Left ventricle myocardium inferior (tissue), 1 donor: ENCODE measurements at places on chromosomes 11 and 22. TPM values are rescaled to one million over a fixed set of nuclear protein-coding genes. Genes with fewer than 3 reads are reported as not detected.

DNA sequence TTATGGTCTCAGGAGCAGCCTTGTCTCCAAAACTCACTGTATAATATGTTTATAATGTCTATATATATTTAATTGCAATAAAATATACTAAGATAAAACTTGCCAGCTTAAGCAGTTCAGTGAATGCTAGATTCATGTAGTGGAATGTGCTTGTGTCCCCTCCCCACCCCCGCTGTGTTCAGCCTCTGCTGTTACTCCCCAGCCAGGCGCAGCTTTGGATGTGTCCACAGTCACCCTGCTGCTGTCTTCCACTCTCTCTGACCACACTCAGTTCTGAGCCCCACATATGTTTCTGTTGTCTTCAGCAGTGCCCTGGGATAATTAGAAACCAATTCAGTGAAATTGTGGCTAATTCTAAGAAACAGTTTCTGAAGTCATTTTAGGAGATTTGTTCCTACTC lies 52.2 kb downstream of the PPFIA1 start:
- H3K36me3 ChIP-seq = peaks cover 45% of the 10 kb centered on the region
- no peaks in the 10 kb centered on the region for H3K27me3 ChIP-seq
- H3K4me3 ChIP-seq = no peak overlapping the region
- H3K4me1 ChIP-seq = peaks cover 62% of the 10 kb centered on the region
- no peak for DNase-seq

GRCh38 chr11:123303924-123304323 lies 108.9 kb upstream of the CLMP start:
- H3K27ac ChIP-seq = no peak overlapping the region
- no peak overlapping the region for H3K4me3 ChIP-seq
- no peak for DNase-seq
- peaks cover 66% of the 10 kb centered on the region for H3K4me1 ChIP-seq

DNA sequence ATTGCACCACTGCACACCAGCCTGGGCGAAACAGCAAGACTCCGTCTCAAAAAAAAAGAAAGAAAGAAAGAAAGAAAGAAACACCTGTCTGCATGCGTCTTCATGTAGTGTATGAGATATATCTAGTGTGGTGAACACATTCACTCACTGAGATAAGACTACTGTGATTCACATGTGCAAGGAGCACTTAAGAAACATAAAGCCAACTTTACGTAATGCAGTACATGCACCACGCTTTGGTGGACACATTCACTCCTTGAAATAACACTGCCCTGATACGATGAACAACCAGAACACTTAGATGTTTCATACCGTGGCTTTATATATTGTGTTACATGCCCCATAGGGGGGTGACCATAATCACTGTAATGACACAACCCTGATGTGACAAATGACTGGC lies 96.0 kb downstream of the MICAL3 start:
- H3K4me3 ChIP-seq = no peak overlapping the region
- no peaks in the 10 kb centered on the region for H3K27me3 ChIP-seq
- no peaks in the 10 kb centered on the region for H3K36me3 ChIP-seq
- peaks cover 76% of the 10 kb centered on the region for H3K4me1 ChIP-seq
- no peak overlapping the region for H3K27ac ChIP-seq

- peaks cover 12% of the 10 kb centered on the region for H3K4me1 ChIP-seq
- no peak for DNase-seq
- H3K4me3 ChIP-seq = no peak overlapping the region
- no peaks in the 10 kb centered on the region for H3K36me3 ChIP-seq
- no peak overlapping the region for H3K27ac ChIP-seq
- H3K27me3 ChIP-seq = no peaks in the 10 kb centered on the region
Observed at GRCh38 chr11:17979770-17980371, 33.0 kb downstream of the SERGEF start.

- H3K36me3 ChIP-seq = peaks cover 19% of the 10 kb centered on the region
- DNase-seq = no peak
- peaks cover 54% of the 10 kb centered on the region for H3K4me1 ChIP-seq
- no peaks in the 10 kb centered on the region for H3K27me3 ChIP-seq
Observed at GRCh38 chr11:12900496-12900895, 108.6 kb upstream of the RASSF10 start.

GRCh38 chr11:125157118-125157733 lies 7.3 kb upstream of the PKNOX2 start:
- peaks cover 40% of the 10 kb centered on the region for H3K27me3 ChIP-seq
- H3K4me1 ChIP-seq = no peaks in the 10 kb centered on the region
- H3K27ac ChIP-seq = no peak overlapping the region
- no peaks in the 10 kb centered on the region for H3K36me3 ChIP-seq

DNA sequence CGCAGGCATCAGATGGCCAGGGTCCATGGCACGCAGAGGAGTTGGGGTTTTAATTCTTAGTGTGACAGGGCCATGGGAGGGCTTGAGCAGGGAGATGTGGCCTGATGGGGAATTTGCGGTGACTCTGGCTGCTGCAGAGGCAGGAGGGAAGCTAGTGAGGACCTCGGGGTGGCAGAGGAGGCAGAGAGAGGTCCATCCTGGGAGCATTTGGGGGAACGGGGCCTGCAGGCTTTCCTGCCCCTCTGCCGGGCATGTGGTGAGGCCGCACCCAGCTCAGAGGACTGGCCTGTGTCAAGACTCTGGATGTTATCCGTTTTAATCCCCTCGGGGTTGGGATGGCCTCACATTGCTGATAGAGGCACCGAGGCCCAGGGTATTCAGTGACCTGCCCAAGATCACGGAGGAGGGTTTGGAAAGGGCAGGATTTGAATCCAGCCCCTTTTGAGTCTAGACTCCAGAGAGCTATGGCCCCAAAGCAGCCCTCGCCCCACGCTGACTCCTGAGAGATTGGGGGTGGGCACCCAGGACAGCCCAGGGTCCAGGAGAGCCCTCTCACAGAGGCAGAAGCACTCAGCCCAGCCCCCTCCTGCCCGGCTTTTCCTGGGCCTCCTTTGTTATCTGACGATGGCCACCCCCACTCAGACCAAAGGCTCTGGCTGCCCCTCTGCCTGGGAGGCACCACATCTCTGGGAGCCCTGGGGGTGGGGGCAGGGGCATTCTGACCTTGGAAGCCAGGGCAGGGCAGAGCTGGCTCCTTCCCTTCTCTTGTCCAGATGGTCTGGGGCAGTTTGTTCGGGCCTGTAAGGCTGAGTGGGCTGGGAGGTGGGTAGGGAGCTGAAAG lies 13.9 kb downstream of the MGAT3 start:
- H3K4me3 ChIP-seq = no peak overlapping the region
- H3K27ac ChIP-seq = peak overlapping the region; percentile 89
- H3K27me3 ChIP-seq = peaks cover 11% of the 10 kb centered on the region
- H3K36me3 ChIP-seq = no peaks in the 10 kb centered on the region
- no peak for DNase-seq

GRCh38 chr11:9266132-9266736 lies 1.1 kb upstream of the DENND5A start:
- no peaks in the 10 kb centered on the region for H3K27me3 ChIP-seq
- peaks cover 51% of the 10 kb centered on the region for H3K4me1 ChIP-seq
- H3K36me3 ChIP-seq = no peaks in the 10 kb centered on the region
- peak overlapping the region; percentile 99 for H3K27ac ChIP-seq
- DNase-seq = no peak
- H3K4me3 ChIP-seq = peak overlapping the region; percentile 99

DNA sequence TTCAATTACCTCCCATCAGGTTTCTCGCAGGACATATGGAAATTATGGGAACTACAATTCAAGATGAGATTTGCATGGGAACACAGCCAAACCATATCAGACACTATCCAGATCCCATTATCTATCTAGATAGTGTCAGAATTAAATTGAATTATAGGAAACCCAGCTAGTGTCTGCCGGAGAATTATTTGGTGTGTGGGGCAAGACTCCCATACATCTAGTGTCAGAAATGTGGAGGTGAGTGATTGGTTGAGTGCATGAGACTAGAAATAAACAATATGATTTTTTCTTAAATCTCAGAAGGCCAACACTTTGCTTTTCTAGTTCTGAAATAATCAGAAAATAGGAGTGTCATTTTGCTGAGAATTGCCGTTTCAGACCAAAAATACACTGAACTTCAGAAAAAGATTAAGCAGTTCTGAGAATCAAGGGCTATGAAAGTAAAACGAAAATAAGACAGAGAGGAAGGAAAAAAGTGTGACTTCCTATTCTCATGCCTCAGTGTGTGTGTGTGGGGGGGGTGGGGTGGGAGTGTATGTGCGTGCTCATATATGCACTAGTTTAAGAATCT lies 21.3 kb downstream of the CASP12 start:
- no peak overlapping the region for H3K4me3 ChIP-seq
- H3K27me3 ChIP-seq = no peaks in the 10 kb centered on the region
- no peaks in the 10 kb centered on the region for H3K4me1 ChIP-seq
- H3K36me3 ChIP-seq = no peaks in the 10 kb centered on the region

DNA sequence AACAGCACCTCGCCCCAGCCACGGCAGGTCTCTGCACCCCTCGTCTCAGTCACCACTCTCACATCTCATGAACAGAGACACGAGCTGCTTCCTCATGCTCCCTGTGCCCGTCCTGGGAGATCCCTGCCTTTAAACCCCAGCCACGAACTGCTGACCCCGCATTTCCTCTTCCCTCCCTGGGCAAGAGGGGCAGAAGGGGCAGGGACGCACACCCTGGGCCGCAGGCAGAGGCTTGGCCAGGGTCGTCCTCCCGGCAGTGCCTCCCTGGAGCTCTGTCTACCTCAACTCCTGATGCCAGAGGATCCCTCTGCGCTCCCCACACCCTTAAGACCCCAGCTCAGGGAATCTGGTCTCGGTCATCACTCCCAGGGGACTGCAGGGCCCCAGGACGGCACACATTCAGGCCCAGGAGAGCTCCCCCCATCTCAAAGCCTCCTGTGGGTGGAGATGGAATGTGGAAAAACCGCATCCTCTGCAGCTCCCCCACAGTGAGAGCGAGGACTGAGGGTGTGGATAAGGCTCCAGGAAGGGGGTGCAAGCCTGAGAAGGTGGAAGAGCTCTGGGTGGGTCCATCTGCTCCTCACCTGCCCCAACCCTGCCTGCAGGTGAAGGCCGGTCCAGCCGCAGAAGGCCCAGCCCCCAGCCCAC lies 1.2 kb downstream of the BID start:
- no peaks in the 10 kb centered on the region for H3K36me3 ChIP-seq
- DNase-seq = no peak
- no peak overlapping the region for H3K27ac ChIP-seq
- no peaks in the 10 kb centered on the region for H3K27me3 ChIP-seq
- peak overlapping the region; percentile 88 for H3K4me3 ChIP-seq

DNA sequence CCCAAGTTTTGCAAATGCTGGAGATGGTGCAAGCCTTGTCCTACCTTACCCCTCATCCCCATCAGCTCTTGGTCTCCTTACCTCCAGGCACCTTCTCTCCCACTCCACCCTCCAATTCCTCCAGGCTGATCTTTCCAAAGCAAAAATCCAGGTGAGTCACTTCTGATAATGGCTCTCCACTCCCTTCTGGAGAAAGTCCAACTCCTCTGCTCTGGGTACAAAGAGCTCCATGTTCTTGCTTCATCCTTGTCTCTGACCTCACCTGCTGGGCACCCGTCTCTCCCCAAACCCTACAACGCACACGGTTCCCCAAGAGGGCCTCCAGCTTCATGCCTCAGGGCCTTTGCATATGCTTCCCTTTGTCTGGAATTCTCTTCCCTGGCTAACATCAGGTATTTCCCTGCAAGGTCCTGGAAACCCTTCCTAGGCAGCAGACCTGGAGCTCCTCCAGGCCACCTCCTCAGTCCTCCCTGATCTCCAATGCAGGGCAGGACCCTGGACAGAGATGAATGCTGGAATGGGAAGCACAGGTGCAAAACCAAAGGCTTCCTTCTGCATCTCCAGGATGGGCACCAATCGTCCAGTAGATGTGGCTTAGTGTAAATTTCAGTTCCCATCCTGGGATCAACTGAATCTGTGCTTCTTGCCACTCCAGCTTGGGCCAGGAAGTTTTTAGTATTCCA lies 22.7 kb downstream of the IFT27 start:
- no peaks in the 10 kb centered on the region for H3K4me1 ChIP-seq
- no peak overlapping the region for H3K27ac ChIP-seq
- no peak overlapping the region for H3K4me3 ChIP-seq
- no peaks in the 10 kb centered on the region for H3K36me3 ChIP-seq

DNA sequence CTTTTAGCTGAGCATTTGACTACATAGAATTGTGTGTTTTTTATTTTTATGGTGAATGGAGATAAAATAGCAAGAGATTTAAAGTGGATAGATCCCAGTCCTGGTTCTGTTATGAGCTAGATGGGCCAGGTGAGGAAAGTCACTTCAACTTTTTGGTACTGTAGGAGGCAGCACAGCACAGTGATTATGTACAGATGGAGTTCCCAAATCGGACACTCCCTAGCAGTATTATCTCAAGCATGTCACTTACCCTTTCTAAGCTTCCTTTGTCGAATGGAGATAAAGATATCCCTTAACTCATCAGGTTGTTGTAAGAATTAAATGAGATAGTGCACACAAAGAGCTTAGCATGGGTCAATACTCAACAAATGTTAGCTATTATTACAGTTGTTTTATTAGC lies 5.3 kb downstream of the EXPH5 start:
- no peaks in the 10 kb centered on the region for H3K36me3 ChIP-seq
- H3K4me3 ChIP-seq = no peak overlapping the region
- H3K27me3 ChIP-seq = no peaks in the 10 kb centered on the region
- no peak overlapping the region for H3K27ac ChIP-seq
- peaks cover 7% of the 10 kb centered on the region for H3K4me1 ChIP-seq
- no peak for DNase-seq

- no peak for DNase-seq
- peak overlapping the region; percentile 10 for H3K27ac ChIP-seq
- no peak overlapping the region for H3K4me3 ChIP-seq
- no peaks in the 10 kb centered on the region for H3K27me3 ChIP-seq
- H3K4me1 ChIP-seq = peaks cover 12% of the 10 kb centered on the region
Observed at GRCh38 chr11:125390946-125391345, 105.1 kb downstream of the FEZ1 start.

DNA sequence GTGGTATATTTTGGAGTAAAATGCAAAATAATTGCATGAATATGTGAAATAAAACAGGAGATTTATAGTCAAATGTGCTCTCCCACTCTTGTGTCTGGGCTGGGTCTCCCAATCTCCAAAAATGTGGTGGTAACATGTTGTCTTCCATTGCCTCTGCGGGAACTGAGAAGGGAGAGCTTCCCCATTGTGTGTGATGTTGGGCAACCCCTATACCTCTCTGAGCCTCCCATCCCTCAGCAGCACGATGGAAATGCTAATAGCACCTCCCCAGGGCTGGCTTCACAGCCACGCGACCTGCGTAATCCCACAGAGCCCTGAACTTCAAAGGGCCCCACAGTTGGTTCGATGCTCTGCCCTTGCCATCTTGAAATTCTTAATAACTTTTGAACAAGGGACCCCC lies 72.0 kb downstream of the TP53I11 start:
- H3K27me3 ChIP-seq = no peaks in the 10 kb centered on the region
- no peaks in the 10 kb centered on the region for H3K36me3 ChIP-seq
- no peak for DNase-seq

The HORMAD2 gene
- not detected for total RNA-seq

The WT1 gene
- 2.0 TPM for total RNA-seq

The SBF2 gene
- 17.8 TPM for total RNA-seq

The CD248 gene
- 12.3 TPM for total RNA-seq

The CYTH4 gene
- 4.8 TPM for total RNA-seq
